ENCODE measurements at places on chromosomes 5 and 9.

DNA sequence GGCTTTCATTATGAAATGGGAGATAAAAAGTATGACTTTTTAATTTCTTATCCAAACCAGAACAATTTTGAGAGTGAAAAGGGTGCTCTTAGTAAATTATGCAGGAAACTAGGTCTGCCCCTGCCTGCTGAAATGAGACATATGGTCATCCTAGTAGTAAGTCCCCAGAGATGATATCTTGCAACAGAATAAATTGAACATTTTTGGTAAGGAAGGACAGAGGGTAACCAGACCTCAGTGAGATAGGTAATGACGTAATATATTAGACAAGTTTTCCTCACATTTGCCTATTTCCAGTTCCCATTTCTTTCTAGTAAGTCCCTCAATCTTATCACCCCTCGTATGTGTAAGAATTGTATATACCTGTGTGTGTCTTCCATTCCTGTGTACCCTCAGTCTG, 91.8 kb downstream of the EQTN start:
- no peak for DNase-seq

DNA sequence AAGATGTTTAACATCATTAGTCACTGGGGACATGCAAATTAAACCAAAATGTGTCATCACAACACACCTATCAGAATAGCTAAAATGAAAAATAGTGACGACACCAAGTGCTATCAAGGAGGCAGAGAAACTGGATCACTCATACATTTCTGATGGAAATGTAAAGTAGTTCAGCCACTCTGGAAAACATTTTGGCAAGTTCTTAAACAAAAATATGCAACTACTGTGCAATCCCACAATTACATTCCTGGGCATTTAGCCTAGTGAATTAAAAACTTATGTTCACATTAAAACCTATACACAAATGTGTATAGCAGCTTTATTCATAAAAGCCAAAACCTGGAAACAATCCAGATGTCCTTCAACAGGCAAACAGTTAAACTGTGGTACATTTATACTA, 53.1 kb downstream of the SVEP1 start:
- DNase-seq: no peak

DNA sequence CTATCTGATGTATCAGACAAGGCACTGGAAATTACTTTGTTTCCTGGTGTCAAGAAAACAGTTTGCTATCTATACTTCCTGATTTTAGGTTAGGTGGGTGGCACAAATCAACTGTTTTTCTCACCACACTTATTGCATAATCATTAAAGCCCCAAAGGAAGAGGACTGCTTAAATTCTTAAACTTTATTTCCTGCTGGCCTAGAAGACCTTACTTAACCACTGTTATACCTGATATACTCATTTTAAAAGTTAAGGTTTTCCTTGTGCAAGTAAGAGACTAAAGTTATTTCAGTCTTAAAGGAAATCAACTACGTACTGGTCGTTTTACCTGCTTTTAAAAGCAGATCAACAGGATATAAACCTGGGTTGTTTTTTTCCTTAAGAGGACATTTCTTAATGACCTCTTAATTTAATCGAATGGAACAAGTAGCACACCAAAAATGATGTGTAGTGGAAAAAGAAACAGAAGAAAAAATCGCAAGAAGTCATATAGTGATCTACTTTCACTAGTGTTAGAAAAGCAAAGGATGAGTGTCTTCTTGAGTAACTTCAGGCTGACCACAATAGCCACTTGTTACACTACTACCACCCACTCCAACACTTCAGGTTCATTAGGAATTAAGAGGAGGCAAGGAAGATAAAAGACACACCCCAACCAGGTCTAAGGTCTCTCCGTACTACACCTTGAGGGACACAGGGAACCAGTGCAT, 974 bp downstream of the CLINT1 start:
- DNase-seq: no peak

DNA sequence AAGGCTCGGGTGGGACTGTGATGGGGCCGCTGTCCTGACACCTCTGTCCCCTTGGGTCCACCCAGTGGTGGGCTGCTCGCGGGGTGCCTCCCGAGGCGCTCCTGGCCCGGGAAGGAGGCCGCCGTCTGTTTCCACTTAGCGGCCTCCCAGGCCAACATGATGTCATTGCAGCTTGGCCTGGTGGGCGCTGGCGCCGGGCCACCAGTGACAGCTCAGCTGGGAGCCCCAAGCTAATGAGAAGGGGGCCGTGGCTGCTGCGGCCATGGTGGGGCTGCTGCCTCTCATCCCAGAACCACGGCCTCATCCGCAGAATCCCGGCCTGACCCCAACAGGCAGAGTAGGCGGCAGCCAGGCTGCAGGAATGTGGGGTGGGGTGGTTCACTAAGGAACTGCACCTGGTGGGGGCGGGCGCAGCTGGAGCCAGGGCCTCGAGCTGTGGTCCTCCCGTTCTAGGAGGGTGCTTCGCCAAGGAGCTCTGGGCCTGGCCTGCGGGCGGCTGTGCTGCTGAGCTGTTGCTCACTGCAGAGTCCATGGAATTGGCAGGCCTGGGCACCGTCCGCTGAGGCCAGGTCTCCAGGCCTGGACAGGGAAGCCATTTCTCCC, 123.5 kb upstream of the COL5A1 start:
- DNase-seq: no peak

DNA sequence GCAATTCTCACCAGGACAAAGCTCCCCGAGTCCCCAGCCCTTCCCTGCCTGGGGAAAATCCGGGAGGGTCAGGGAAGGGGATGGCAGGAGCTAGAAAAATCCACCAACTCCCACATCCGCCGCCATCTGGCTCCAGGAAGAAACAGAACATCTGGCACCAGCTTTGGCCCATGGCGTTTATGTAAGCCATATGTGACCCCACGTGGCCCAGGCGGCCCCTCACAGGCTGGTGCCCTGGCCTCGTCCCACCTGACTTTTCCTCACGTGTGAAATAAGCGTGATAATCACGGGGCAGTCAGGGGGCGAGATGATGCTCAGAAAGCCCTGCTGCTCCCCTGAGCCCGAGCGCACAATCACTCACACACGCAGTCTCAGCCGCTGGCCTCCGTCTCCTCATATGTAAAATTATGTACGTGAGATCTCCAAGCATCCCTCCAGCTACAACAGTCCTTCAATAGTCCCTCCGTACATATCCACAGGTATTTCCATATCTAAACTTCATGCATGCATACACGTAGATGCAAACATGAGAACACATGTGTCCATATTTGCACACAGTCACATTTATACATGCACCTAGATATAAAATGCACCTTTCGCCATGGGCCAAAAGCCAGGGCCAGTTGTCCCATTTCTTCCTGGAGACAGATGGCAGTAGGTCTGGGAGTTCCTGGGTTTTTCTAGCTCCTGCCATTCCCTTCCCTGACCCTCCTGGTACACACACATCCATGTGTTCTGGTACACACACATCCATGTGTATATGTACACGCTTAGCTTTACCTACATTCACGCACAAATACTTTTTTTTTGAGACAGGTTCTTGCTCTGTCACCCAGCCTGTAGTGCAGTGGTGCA, 28.9 kb downstream of the PLPP7 start:
- no peak for DNase-seq
